ENCODE measurements at places on chromosomes 11 and 22.

DNA sequence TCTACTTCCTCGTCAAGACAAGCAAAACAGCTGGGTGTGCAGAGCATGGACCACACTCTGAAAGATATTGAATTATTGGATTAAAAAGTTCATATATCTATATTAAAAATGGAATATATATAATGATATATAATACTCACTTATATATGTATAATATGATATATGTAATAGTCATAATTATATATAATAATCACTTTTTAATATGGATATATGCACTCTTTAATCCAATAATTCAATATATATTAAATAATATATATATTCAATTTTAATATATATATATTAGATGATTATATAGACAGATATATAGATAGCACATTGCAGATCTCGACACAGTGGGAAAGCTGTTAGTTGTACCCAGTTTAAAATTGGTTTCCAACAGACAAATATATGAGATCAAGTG is 182.1 kb upstream of the CARD18 start:
- DNase-seq = no peak

- no peak for DNase-seq
Measured at GRCh38 chr11:7890417-7891172, 40.5 kb downstream of the OR10A6 start.

- DNase-seq = no peak
Measured at GRCh38 chr22:44179196-44179988, 1.3 kb upstream of the PARVG start.

- DNase-seq = no peak
Measured at GRCh38 chr11:77189588-77190210, 61.7 kb downstream of the MYO7A start.

DNA sequence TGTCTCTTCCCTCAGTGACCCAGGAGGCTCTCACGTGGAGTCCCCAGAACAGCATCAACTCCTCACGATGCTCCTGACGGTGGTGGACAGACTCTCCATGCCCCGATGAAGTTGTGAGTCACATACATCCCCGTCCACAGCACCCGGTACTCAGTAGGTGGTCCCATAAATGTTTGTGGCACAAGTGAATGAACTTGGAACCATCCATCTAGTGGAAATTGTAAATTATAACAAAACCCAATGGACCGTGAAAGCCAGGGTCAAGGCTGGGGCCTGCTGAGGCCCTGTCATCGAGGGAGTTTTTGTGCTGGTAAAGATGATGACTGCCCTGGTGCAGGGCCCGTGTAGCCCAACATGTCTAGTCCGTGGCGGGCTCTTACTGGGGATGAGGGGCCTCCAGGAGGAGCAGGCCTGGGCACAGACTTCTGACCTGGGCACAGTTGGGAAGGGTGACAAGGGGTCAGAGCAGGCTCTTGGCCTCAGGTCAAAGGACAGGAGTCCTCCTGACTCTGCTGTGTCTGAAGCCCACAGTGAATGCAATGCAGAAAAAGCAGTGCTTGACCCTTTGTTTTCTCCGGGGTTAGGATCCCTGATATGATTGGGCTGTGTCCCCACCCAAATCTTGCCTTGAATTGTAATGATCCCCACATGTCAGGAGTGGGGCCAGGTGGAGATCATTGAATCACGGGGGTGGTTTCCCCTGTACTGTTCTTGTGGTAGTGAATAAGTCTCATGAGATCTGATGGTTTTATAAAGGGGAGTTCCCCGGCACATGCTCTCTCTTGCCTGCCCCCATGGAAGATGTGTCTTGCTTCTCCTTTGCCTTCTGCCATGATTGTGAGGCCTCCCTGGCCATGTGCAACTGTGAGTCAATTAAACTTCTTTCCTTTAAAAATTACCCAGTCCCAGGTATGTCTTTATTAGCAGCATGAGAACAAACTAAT is 20.0 kb upstream of the SMIM38 start:
- DNase-seq = no peak

- no peak for DNase-seq
Measured at GRCh38 chr11:37171451-37171850, 573.4 kb upstream of the RAG2 start.

GRCh38 chr11:3905080-3905953 is 49.9 kb downstream of the STIM1 start:
- DNase-seq = no peak

GRCh38 chr22:49534386-49534785 is 293.3 kb downstream of the BRD1 start:
- DNase-seq = no peak

DNA sequence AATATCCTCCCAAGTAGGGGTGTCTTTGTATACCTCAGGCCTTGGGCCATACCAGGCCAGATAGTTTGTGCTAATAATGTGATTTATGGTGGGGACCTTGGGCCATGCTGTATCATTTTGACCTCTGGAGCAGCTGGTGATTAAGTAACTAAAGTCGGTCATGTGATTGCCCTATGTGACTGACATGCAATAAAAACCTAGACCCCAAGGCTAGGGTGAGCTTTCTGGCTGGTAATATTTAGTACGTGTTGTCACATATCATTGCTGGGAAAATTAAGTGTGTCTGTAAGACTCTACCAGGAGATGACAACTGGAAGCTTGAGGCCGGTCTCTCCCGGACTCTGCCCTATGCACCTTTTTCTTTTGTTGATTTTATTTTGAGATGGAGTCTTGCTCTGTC is 12.6 kb upstream of the TFIP11 start:
- no peak for DNase-seq

- DNase-seq = no peak
Measured at GRCh38 chr22:23072911-23073491, 2.7 kb downstream of the GNAZ start.

- DNase-seq = no peak
Measured at GRCh38 chr11:80104191-80104590, 663.4 kb upstream of the TENM4 start.

GRCh38 chr11:20116825-20117224 is 43.5 kb downstream of the DBX1 start:
- no peak for DNase-seq

- no peak for DNase-seq
Measured at GRCh38 chr11:104060004-104060794, 23.8 kb downstream of the DDI1 start.

DNA sequence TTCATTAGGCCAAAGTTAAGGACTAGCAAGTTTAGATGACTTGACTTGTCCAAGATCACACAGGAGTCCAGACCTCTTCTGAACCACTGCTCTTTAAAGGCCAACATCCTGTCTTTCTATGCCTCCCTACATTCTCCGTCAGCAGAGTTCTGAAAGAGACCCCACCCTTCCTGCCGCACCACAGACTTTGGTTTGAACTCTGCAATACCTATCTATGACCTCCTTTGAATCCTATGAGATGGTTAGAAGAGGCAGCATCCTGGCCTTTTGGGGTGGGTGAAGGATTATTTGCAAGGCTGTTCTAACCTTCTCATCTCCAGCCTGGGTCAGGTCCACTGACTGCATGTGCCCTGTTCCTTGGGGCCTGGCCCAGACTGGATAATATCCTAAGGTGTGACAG is 4.3 kb upstream of the RRM1 start:
- DNase-seq = no peak

GRCh38 chr22:37818409-37819104 is 4.6 kb upstream of the GALR3 start:
- DNase-seq = peak; percentile 53

- no peak for DNase-seq
Measured at GRCh38 chr11:65341856-65342255, 8.2 kb downstream of the DPF2 start.

DNA sequence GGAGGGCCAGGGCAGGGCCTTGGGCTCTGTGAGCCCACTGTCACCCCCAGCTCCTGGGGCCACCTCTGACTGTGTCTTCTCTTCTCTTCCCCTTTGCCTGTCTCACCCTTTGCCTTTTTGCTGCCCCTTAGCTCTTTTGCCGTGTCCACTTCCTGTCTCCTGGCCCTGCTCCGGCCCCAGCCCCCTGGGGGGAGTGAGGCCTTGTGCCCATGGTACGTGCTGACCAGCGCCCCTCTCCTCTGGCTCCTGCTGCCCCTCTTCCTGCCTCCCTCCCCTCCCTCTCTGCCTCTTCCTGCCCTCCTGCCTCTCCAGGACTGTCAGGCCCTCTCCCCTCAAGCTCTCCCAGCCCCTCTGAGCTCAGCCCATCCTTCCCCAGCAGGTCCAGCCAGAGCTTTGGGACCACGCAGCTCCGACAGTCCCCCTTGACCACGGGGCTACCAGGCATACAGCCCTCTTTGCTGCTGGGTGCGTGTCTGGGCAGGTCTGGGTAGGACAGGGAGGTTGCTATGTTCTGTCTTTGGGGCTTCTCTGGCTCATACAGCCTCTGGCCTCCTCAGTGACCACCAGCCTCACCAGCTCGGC is 11.7 kb downstream of the TMEM258 start:
- DNase-seq = no peak

DNA sequence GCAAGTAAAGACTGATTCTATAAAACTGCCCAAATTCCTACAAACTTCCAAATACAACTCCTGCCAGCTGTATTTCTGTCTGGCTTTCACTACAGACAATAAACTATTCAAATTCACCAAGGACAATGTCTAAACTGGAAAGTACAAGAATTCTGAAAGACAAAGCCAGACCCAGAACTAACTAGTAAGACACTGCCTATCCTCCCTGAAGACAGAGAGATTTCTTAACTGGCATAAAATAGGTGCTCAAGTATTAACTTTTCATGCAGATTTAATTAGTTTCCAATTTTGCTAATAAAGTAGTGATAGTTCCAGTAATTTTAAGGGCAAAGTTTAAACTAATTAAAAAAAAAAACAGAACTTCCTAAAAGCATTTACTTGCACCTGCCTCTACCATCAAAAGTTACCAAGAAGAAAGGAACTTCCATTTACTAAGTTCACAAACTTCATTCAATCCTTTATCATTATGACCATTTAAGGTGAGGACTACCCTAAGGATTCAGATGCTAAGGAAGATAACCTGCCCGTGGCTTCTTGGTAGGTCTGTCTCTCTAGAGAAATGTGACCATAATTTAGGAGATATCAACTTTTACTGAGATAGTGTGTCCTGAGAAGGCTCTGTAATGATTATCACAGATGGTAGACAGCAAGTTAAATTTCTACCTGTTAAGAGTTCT is 45.2 kb downstream of the CELF1 start:
- no peak for DNase-seq

GRCh38 chr11:14503023-14503422 is 3.4 kb upstream of the COPB1 start:
- DNase-seq = no peak

- DNase-seq = no peak
Measured at GRCh38 chr11:86069408-86070101, 671 bp upstream of the PICALM start.
